Natural killer cell treated with Interleukin-12 subunit alpha and Interleukin-12 subunit beta and Interleukin-15 and Interleukin-18, amount 100 ng/mL, for 72 hours (primary cell): ENCODE measurements at places on chromosomes 5 and 9.

- DNase-seq, result no peak
These were observed 61.5 kb downstream of the TENT4A start for GRCh38 chr5:6774721-6775204.

DNA sequence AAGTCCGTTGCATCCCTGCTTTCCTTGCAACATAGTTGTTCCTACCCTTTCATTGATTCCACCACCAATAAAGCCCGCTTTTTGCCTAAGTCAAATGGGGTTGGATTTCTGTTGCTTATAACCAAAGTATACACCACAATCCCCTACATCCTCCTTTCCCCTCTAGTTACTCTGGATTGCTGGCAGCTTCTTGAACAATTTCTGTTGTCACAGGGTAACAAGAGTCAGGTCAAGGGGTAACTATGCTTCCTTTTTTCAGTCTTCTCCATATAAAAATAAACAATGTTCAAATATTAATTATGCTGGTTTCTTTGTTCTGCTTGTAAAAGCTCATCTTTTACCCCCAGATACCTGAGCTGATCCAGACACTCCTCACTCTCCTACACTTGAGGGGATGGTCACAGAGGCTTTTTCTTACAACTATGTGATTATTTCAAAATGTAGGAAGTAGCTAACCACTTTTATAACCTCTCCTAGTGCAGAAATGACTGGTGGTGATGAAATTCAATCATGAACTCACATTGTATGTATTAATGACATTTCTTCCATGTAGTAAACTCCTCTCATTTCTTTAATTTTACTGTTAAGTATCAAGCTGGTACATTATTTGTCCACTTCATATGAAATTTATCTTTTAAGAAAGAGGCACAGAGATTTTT is 136.5 kb downstream of the SNX18 start:
- DNase-seq, result no peak

GRCh38 chr9:35071814-35072460 is 488 bp downstream of the VCP start:
- peak; percentile 87 for DNase-seq

GRCh38 chr5:170289764-170290163 is 7.8 kb downstream of the LCP2 start:
- no peak for DNase-seq

DNA sequence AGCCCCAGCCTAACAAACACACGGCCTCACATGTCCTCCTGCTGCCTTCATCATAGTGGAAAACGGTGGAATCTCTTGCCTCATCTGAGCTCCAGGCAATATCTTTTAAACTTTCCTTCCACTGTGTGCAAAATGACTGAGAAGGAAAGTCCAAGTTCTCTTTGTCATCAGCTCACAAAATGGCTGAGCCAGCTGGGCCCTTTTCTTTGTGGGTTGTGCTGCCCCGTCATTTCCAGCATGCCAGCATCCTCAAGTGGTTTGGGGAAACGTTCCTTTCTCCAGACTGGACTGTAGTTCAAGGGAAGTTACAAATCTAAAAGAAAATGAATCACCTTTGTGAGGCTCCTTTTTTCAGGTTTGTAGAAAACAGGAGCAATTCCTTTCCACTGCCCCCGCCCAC is 171.1 kb upstream of the FSTL4 start:
- DNase-seq, result no peak

DNA sequence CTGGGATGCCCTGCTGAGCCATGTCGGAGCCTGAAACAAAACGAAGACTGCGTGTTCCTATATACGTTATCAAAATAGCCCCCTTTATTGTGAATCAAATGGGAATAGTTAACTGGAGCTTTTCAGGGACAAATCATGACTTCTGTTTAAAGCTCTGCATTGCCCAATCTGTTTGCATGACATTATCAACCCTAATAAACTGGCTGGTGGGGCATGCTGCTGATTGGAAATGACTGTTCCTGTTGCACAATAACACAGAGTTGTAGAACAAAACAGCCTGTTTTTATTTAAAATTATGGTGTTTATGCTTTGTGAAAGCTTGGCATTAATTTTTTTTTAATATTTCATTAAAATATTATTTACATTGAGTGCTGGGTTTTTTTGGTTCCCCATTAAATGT is 215.5 kb downstream of the TMEM167A start:
- no peak for DNase-seq
